ENCODE measurements at places on chromosomes 1 and 21. TPM values are rescaled to one million over a fixed set of nuclear protein-coding genes. Genes with fewer than 3 reads are reported as not detected.

Gene GMEB1
- total RNA-seq: 7.5 TPM

Gene PRPF38A
- total RNA-seq: 19.1 TPM

Gene RNPC3
- total RNA-seq: 63.4 TPM

Gene FAM229A
- 25.9 TPM for total RNA-seq

Gene TRIM45
- 3.5 TPM for total RNA-seq

Gene MROH7
- 37.0 TPM for total RNA-seq
